LHCN-M2 (cell line): ENCODE measurements at places on chromosomes 4 and X. TPM values are rescaled to one million over a fixed set of nuclear protein-coding genes. Genes with fewer than 3 reads are reported as not detected.

- no peak for DNase-seq
Measured at GRCh38 chrX:154539077-154539476, 7.6 kb downstream of the G6PD start.

- no peak for DNase-seq
Measured at GRCh38 chrX:109398833-109399232, 83.1 kb downstream of the GUCY2F start.

GRCh38 chr4:78439328-78439727, 112.2 kb upstream of the ANXA3 start:
- DNase-seq: peak; percentile 5

- DNase-seq: peak; percentile 64
Measured at GRCh38 chr4:157128395-157128794, 52.4 kb downstream of the GLRB start.

- no peak for DNase-seq
Measured at GRCh38 chr4:106450249-106450648, 81.7 kb upstream of the GIMD1 start.

GRCh38 chrX:102899940-102900916, 36.8 kb upstream of the RAB40AL start:
- DNase-seq: peak; percentile 70

GRCh38 chr4:4651811-4652755, 110.2 kb upstream of the STX18 start:
- no peak for DNase-seq

DNA sequence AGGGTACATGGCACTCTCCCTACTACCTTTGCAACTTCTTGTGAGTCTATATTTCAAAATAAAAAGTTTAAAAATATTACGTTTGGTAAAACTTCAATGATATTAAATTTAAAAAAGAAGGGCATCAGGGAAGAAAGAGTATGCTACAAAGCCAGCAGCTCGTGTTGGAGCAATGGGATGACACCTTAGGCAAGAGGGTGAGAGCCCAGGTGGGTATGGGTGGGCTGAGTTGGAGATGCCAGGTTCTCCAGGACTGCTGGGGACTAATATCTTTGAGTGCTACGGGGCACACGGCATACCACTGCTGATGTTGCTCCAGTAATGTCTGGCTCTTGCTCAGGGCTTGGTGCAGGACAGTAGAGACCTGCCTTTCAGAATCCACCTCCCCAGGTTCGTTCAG, 132.4 kb downstream of the EVC2 start:
- DNase-seq: no peak

DNA sequence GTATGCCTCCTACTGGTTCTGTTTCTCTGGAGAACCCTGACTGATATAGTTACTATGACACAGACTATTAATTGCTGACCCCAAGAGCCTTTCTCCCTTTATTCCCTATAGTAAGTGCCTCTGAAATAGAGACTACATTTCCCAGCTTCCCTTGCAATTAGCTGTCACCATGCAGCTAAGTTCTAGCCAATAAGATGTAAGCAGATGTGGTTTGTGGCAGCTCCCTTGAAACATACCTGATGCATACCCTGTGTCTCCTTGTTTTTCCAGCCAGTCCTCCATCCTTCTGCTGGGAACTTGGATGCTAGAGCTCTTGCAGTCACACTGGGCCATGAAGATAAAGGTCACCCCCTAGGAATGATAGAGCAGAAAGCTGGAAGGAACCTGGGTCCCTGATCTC, 9.7 kb upstream of the TMEM165 start:
- no peak for DNase-seq

DNA sequence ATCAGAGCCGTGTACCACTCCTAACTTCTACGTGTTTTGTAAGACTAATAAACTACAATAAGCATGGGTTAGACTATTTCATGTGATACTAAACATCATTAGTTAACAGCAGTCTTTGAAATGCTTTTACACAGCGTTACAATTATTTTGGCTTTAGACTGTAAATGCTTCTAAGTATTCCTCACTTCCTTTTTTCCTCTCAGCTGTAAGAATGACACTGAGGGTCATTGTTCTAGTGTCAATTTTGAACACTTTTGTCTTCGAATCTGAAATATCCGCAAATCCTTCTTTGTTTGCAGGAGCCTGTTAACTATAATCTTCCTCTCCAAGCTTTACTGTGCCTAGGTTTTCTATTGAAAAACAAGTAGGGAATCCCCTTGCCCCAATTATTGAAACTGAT, 1.5 kb downstream of the ABCE1 start:
- DNase-seq: peak; percentile 2

DNA sequence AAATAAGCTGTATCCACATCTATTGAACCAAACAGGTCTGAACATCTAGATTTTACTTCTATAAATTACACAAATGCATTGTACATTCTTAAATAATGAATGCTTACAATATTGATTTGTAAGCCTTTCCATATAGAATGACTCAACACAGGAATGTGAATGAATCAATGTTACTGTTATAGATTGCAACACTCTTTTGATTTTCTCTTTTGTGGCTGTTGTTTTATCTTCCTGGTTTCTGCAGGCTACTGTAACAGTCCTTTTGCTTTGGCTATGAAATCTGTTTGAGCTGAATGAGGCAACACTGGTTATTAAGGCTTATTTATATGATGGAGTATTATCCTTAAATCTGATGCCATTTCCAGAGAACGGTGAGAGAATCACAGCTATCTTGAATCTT, 49.5 kb downstream of the GPR50 start:
- DNase-seq: no peak

DNA sequence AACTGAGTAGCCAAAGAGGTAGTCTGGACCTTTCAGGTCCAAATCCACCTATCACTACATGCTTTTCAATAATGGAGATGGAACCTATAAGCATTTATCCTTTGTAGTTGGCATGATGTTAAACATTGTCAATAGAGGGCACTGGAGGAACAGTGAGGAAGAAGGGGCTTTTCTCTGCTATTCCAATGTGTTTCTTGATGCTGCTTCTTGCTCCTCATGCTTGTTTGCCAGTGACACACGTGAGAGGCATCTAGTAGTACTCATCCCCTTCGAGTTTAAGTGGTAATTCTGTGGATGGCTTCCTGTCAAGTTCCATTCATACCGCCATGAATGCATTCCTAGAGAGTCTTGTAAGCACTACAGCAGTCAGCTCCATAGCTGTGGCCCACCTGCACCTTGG, 84.0 kb downstream of the NAA11 start:
- peak; percentile 46 for DNase-seq

DNA sequence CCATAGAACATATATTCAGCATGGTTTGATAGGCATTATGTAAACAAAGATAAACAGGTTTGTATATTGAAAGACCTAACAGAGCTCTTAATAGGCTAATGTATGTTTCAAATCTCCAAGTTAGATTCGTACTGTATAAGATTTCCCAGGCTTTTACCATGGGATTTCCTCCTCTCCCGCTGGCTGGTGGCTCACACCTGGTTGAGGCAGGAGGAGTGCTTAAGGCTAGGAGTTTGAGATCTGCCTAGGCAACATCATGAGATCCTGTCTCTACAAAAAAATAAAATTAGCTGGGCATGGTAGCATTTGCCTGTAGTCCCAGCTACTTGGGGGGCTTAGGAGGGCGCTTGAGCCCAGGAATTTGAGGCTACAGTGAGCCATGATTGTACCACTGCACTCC, 5.4 kb downstream of the CPE start:
- DNase-seq: no peak

- DNase-seq: peak; percentile 82
Measured at GRCh38 chr4:158722917-158723793, at the start of gene PPID. Gene PPID (minus strand): TSS chr4:158723396. CDS start chr4:158723288, 108 bp downstream.

- peak; percentile 40 for DNase-seq
Measured at GRCh38 chr4:158442736-158443135, 78.9 kb upstream of the RXFP1 start.

GRCh38 chr4:110087070-110087708, 111.2 kb downstream of the ELOVL6 start:
- peak; percentile 97 for DNase-seq

DNA sequence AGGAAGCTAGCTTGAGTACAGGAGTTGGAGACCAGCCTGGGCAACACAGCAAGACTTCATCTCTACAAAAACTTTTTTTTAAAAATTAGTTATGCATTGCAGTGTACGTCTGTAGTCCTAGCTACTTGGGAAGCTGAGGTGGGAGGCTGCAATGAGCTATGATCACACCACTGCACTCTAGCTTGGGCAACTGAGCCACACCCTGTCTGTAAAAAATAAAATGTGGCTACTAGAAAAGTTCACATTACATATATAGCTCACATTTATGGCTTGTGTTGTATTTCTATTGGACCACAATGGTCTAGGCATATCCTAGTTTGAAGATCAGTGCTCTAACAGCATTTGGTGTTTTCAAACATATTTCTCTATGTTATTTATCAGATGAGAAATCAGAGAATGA, 11.8 kb upstream of the CPEB2 start:
- DNase-seq: no peak

GRCh38 chr4:84730375-84730774, 147.4 kb downstream of the CDS1 start:
- no peak for DNase-seq

GRCh38 chr4:56321251-56321650, 66.0 kb downstream of the AASDH start:
- DNase-seq: no peak

Gene MAGEC2
- not detected in 2 replicates for total RNA-seq

Gene SMIM10
- total RNA-seq: 6.4 and 7.4 TPM in 2 replicates

Gene CORIN
- total RNA-seq: 0.77 and 1.2 TPM in 2 replicates

Gene CACNA1F
- not detected in 2 replicates for total RNA-seq

Gene ENPEP
- 0.13 and 0.17 TPM in 2 replicates for total RNA-seq

Gene FAM241A
- total RNA-seq: 1.2 and 1.5 TPM in 2 replicates

Gene NDST4
- total RNA-seq: not detected in 2 replicates

Gene SPANXN3
- not detected in 2 replicates for total RNA-seq

Gene RENBP
- 0.40 TPM in 1 of 2 replicates, not detected in the other for total RNA-seq

Gene EGFL6
- not detected in 2 replicates for total RNA-seq

Gene GAK
- 92.8 and 126 TPM in 2 replicates for total RNA-seq

Gene RBM47
- total RNA-seq: 0.06 and 0.17 TPM in 2 replicates

Gene LEF1
- total RNA-seq: 8.2 and 10.8 TPM in 2 replicates
